Activated CD4-positive, CD25-positive, alpha-beta regulatory T cell treated with anti-CD3 and anti-CD28 coated beads, Interleukin-2, amount 50 U/mL, for 16 hours (primary cell): ENCODE measurements at places on chromosomes 16 and 17.
A peak's percentile ranks its signal among the peaks of the same experiment; 100 is the strongest.

GRCh38 chr17:43169561-43170139 is 1.4 kb upstream of the NBR1 start:
- DNase-seq = no peak

DNA sequence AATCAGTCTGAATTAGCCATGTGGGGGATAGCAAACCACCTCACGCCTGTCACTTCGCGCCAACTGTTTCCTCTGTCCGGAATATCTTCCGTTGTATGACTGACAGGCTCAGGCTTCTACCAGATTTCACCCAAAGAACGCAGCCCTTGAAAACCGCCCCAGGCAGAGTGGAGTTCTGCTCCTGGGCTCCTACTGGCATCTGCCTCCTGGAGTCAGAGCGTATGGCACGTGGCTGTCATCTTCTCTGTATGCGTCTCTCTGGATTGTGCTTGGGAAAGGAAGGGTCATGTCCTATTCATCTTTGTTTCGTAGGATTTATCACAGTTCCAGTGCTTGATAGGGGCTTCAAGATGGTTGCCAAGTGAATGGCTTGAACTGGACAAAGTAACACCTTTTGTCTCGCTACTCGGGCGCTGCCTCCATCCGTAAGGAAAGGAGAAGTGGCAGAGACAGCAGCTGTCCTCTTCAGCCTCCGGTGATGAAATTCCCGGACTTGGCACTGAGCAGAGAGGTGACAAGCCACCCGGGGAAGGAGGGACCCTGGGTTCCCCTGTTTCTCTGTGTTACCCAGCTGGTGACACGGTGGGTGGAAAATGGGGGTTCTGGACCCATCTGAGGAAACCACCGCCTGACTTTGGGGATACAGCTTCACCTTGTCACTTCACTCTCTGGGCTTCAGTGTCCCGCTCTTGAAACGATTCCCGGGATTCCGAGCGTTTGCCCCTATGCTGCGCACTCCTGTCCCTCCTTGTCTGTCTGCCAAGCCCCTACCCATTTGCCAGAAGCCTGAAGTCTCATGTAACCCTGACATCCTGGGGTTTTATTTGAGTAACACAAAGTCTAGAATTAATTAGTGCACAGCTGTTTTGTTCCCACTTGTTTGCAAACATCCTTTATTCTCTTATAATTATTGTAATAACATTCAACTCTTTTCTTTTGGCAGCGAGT is 13.9 kb downstream of the KIAA0513 start:
- DNase-seq = no peak

DNA sequence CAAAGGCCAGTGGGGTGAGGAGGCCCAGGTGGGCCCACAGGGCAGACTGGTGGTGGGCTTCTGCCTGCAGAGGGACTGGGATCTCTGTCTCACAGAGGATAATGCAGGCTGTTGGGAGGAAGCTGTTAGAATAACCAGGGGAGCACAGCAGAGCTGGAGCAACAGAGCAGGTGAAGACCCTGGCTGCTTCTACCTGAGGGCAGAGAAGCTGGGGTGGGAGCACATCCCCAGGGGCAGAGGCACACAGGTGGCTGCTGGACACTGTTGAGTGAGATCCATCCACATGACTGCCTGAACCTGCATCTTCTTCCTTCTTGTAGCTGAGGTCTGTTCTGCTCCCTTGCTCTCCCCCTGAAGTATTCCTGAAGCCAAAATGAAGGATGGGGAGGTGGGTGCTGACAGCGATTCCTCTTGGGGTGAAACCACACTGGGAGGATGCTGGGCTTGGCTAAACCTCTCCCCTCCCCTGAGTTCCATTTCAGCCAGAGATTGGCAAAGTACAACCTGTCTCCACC is 1725.0 kb downstream of the TP53TG3F start:
- DNase-seq = no peak

- DNase-seq = no peak
Observed at GRCh38 chr17:11487469-11487868, 110.8 kb upstream of the DNAH9 start.

DNA sequence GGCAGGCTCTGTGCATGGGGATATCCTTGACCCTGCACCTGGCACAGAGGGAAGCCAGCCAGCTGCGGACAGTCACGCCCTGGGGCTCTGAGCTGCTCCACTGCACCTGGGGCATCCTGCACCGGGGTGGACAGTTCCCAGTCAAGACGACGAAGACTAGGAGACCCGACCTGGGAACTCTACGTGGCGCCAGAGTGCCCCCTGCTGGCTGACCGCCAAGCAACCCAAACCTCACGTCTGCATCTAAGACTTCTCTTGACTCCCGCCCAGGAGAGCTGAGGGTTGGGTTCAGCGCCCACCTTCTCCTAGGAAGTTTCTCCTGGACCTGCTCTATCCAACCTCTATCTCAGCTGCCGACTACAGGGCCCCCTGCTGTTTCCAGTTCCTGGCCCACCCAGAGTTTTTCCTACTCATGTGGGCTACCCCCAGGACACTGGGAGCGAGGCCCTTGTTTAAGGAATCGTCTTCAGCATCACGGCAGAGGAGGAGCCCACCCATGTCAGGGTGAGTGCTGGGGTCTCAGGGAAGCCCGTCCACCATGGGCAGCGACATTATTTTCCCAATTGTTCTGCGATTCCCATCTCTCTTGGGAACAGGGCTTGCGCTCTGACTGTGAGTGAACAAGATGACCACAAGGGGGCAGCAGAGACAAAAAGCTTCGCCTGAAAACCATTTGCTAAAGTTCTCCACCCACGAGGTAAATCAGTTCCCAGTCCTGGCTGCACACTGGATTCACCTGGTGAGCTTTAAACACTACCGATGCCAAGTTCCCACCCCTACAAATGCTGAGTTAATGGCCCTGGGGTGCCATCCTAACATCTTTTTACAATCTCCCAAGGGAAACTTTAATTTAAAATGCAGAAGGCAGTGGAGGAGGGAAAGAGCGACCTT is 29.3 kb downstream of the TLE7 start:
- peak; percentile 45 for DNase-seq

- DNase-seq = no peak
Observed at GRCh38 chr17:10610884-10611283, 46.2 kb downstream of the MYH3 start.

DNA sequence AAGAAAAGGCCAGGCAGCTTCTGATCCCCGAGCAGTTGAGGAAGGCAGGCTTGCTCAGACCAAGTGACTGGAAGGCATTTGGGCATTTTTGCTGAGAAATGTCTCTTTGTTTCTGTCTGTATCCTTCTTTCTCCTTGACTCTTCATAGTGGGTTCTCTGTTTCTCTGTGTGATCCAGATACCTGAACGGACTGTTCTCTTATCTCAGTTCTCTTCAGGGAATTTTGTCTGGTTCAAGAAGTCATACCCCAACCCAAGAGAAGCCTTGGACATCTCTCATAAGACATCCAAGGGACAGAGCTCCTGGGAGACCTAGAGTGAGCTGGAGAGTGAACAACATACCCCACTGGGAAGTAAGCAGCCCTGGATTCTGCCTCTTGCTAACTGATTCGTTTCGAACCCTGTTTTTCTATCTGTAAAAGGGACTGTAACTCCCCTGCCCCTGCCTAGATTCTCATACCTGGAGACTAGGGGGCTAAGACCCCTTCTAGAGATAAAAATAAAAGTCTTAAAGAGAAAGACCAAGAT is 541 bp downstream of the CCL3 start:
- no peak for DNase-seq

DNA sequence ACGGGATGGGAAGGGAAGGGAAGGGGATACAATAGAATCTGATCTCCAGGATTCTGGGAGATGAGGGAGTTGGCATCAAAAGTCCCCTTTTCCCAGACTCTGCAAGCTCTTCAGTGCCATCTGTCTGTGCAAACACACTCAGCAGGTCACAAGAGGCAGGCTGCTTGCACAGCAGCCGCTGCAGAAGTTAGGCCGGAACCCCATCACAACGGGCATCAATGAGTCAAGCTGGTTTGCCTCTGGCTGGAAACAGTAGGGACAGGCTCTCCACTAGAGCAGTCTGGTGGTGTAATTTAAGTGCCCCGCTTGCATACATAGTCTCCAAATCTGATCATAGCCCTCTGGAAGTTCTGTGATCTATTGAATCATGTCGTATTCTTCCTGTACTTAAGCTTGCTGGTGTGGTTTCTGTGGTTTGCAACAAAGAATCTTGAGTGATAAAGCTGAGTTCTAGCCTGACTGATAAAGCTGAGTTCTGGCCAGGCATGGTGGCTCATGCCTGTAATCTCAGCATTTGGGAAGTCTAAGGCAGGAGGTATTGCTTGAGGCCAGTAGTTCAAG is 33.7 kb upstream of the KDM8 start:
- peak; percentile 15 for DNase-seq

DNA sequence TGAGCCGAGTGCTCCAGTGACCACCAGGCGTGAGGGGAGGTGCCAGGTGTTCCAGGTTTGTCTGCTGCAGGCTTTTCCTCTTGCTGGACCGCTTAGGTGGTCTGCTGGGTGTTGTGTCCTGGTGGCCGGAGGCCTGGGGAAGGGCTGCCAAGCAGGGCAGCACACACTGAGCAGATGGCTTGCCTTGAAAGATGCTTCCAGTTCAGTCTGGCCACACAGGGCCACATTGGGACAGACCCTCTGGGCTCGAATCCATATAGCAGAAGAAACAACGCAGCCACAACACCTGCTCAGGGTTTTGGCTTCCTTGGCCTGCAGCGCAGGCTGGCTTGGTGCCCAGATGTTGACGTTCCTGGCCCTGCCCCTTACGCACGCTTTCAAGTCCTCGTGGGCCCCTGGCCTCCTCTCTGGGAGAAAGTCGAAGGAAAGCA is 24.8 kb downstream of the GINS2 start:
- no peak for DNase-seq

- no peak for DNase-seq
Observed at GRCh38 chr16:56732366-56732765, 2.4 kb downstream of the NUP93 start.

GRCh38 chr17:78538033-78538776 is 39.0 kb downstream of the DNAH17 start:
- DNase-seq = no peak

- no peak for DNase-seq
Observed at GRCh38 chr17:10192972-10193371, 5.4 kb downstream of the GAS7 start.

- DNase-seq = no peak
Observed at GRCh38 chr16:88965411-88965810, 11.6 kb downstream of the CBFA2T3 start.

DNA sequence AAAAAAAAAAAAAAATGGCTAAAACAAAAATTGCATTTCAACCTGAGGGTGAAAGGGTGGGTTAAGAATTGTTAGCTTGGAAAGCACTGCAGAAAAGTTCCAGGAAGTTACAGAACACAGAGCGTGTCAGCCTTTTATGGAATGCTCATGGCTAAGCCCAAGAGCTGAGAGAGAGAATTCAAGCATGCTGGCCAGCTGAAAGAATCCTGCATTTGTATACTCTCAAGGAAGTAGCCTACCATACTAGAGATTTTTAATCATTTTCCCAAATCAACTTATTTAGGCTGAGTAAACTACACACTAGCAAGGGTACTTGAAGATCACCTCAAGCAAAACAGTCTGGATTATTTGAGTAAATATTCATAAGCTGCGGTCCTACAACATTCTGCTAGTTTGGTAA is 153.9 kb downstream of the KCNJ2 start:
- no peak for DNase-seq

GRCh38 chr17:27651411-27652345 is 20.7 kb downstream of the LGALS9 start:
- peak; percentile 42 for DNase-seq

- DNase-seq = no peak
Observed at GRCh38 chr16:72875291-72876031, 172.5 kb downstream of the ZFHX3 start.

- no peak for DNase-seq
Observed at GRCh38 chr16:58518083-58518979, 3.0 kb downstream of the SETD6 start.

- DNase-seq = no peak
Observed at GRCh38 chr17:48113201-48113676, 5.7 kb downstream of the SNX11 start.

DNA sequence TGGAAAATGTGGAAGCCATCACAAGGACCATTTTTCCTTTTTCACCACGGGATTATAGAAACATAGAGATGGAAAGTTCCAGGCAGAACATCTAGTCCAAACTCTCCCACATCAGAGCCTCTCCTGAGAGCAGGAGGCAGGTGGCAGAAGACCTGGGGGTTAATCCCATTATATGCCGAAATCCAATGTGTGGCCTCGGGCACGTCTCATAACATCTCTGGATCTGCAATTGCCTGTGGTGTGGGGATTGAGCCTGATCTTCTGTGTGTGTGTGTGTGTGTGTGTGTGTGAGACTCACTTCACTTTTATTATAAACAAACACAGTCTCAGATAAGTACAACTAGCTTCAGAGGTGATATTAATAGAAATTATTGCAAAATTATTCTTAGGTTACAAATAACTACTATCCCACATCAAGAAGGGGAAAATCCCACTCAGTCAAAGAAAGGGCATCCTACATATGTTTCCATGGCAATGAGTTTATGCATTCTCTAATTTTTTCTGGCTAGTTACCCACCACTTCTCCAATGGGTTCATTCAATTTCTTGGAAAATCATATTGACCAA is 199.1 kb downstream of the FOXL1 start:
- no peak for DNase-seq

DNA sequence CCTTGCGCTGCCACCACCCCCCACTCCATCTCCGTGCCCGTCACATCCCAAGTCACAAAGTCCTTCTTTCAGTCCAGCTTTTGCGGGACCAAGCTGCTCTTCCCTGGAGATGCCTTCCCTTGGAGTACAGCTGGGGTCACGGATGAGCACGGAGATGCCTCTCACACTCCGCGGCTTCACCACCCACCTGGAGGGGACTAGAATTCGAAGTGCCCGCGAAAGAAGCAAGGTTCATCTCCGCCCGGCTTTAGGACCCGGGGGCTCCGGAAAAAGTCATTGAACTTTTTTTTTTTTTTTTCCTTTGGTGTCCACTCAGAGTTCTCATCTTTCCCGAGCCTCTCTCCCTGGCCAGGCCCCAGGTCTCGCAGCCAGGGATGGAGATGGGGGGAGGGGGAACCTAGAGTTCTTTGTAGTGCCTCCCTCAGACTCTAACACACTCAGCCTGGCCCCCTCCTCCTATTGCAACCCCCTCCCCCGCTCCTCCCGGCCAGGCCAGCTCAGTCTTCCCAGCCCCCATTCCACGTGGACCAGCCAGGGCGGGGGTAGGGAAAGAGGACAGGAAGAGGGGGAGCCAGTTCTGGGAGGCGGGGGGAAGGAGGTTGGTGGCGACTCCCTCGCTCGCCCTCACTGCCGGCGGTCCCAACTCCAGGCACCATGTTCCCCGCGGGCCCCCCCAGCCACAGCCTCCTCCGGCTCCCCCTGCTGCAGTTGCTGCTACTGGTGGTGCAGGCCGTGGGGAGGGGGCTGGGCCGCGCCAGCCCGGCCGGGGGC is at the start of gene FKBP10:
Gene FKBP10, plus strand, starts transcription at position 624 of the 771 bp plus-strand sequence. Its CDS starts 31 bp downstream, at position 655.
- no peak for DNase-seq

- no peak for DNase-seq
Observed at GRCh38 chr16:81514041-81514559, 69.5 kb downstream of the CMIP start.

GRCh38 chr17:28722417-28723158 is 2.8 kb downstream of the RPL23A start:
- no peak for DNase-seq

DNA sequence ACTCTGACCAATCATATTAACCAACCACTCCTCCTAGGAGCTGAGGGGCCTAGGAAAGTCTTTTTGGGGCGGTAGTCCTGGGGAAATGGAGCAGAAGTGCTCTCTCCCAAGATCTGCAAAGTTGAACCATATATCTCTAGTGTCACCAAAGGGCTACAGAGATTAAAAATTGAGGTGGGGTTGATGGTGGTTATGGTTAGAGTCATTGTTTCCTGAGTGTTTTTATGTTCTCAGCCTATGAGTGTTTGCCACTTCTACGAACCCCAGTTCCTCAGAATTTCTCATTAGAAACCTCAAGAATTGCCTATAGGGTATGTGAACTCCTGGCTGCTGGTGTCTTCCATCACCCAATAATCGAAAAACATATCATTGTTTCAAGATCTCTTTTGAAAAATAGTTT is 217.8 kb downstream of the CDRT15L2 start:
- DNase-seq = no peak
